ENCODE measurements at places on chromosomes 1 and 21. TPM values are rescaled to one million over a fixed set of nuclear protein-coding genes. Genes with fewer than 3 reads are reported as not detected.

RGS13 gene
- not detected for polyA plus RNA-seq

SMPDL3B gene
- polyA plus RNA-seq: 12.8 TPM

KCNQ4 gene
- 2.0 TPM for polyA plus RNA-seq

KRTAP7-1 gene
- not detected for polyA plus RNA-seq

MTOR gene
- 56.6 TPM for polyA plus RNA-seq

WNT2B gene
- 4.5 TPM for polyA plus RNA-seq

CFHR4 gene
- not detected for polyA plus RNA-seq

C1orf226 gene
- 16.9 TPM for polyA plus RNA-seq

PODN gene
- polyA plus RNA-seq: 2.0 TPM

TSACC gene
- 1.2 TPM for polyA plus RNA-seq

GALNT2 gene
- 50.1 TPM for polyA plus RNA-seq

GNG4 gene
- polyA plus RNA-seq: 5.2 TPM

BACE2 gene
- polyA plus RNA-seq: 28.0 TPM

CDC42 gene
- polyA plus RNA-seq: 393 TPM

CFAP126 gene
- 15.2 TPM for polyA plus RNA-seq

S100A7A gene
- not detected for polyA plus RNA-seq

GBP4 gene
- 9.7 TPM for polyA plus RNA-seq

ANP32E gene
- 157 TPM for polyA plus RNA-seq

CFAP141 gene
- not detected for polyA plus RNA-seq

UBE2J2 gene
- 55.7 TPM for polyA plus RNA-seq

HEYL gene
- 20.6 TPM for polyA plus RNA-seq

CACNA1S gene
- 0.53 TPM for polyA plus RNA-seq

PRKAA2 gene
- 22.5 TPM for polyA plus RNA-seq

NR5A2 gene
- polyA plus RNA-seq: 2.0 TPM

CLCA4 gene
- not detected for polyA plus RNA-seq
